Neural crest cell (in vitro differentiated cells): ENCODE measurements at places on chromosomes 2 and 18. TPM values are rescaled to one million over a fixed set of nuclear protein-coding genes. Genes with fewer than 3 reads are reported as not detected.

KIAA2012 gene
- 0.07 and 0.34 TPM in 2 replicates for total RNA-seq

GRCh38 chr2:140416577-140416976 lies 1636.4 kb upstream of the NXPH2 start:
- H3K36me3 ChIP-seq, result peaks cover 7% of the 10 kb centered on the region
- no peak overlapping the region for H3K4me3 ChIP-seq
- H3K27ac ChIP-seq, result no peak overlapping the region

LHCGR gene
- total RNA-seq, result 0.12 TPM in 1 of 2 replicates, not detected in the other

RAB10 gene
- 112 and 113 TPM in 2 replicates for total RNA-seq
